ENCODE measurements at places on chromosomes 11 and 22.
A peak's percentile ranks its signal among the peaks of the same experiment; 100 is the strongest.

DNA sequence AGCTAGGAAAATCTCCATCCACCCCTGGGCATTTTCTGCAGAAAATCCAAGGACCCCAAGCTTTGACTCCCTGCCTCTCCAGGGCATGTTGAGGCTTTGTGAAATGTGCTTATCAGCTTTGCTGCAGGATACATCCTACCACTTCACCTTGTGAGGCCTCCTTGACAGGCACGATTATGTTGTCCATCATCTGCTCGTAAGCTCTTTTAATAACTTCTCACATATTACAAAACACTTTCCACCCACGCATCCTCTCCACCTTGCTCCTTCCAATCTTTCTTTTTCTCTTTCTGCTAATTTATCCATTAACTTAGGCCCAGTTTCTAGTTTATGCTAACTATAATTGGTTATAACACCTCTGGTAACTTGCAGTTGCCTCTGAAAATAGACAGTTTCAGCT, 147.0 kb upstream of the MTNR1B start:
- DNase-seq = no peak

- no peak for DNase-seq
These were observed 434.7 kb downstream of the TBC1D22A start for GRCh38 chr22:47196881-47197772.

- no peak for DNase-seq
These were observed 42.0 kb downstream of the MS4A2 start for GRCh38 chr11:60130496-60130895.

DNA sequence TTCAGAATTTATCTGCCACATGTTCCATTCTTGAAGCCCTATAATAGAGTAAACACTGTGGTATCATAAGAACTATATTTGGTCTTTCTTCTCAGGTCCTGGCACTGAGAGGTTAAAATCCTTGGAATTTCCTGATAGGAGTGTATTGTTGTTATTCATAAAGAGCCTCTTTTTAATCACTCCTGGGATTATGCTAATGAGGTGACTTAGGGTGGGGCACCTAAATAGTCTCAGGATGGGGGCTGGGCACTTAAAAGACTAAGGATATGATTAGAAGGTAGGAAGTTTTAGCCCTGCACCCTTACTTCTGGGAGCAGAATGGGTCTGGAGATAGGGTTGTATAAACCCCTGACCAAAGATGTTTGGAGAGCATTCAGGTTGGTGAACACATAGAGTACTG, 755.2 kb upstream of the TENM4 start:
- DNase-seq = no peak

DNA sequence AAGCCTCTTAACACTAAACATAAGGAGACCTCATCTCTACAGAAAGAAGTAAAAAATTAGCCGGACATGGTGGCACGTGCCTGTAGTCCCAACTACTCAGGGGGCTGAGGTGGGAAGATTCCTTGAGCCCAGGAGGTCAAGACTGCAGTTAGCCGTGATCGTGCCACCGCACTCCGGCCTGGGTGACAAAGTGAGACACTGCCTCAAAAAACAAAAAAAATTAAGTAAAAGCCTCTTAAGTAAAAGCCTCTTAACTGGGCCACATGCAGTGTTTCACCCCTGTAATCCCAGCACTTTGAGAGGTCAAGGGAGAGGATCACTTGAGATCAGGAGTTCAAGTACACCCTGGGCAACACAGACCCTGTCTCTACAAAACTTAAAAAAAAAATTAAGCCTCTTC, 25.7 kb downstream of the CELF1 start:
- DNase-seq = no peak

DNA sequence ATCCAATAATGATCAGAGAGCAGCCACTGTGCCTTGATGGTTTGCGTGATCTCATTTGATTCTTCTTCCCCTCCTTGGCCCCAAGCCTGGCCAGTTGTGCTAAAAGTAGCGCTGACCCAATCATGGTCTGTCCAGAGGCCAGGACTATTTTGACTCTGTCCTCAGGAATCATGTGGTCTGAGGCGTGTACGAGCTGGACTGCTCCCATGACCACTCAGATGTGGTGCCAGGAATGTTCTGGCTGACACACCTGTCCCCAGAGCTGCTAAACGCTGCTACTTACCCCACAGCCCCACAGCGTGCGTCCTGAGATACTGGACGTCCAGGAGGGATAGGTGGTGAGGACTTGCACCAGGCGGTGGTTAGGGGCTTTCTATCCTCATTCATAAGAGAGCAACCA, 70.5 kb downstream of the FEZ1 start:
- no peak for DNase-seq

GRCh38 chr22:29049655-29050263, 11.9 kb downstream of the C22orf31 start:
- no peak for DNase-seq

- no peak for DNase-seq
These were observed 4.2 kb downstream of the LGR4 start for GRCh38 chr11:27468209-27468994.

DNA sequence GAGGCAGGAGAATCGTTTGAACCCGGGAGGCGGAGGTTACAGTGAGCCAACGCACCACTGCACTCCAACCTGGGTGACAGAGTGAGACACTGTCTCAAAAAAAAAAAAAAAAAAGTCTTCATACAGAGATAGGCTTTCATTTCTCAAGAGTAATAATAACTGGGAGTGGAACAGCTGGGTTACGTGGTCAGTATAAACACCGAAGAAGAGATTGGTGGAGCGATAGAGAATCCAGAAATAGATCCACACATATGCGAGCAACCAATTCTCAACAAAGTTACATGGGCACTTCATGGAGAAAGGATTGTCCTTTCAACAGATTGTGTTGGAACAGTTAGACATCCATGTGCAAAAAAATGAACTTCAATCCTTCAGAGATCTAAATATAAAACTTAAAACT, 24.6 kb downstream of the ZBED4 start:
- DNase-seq = no peak

DNA sequence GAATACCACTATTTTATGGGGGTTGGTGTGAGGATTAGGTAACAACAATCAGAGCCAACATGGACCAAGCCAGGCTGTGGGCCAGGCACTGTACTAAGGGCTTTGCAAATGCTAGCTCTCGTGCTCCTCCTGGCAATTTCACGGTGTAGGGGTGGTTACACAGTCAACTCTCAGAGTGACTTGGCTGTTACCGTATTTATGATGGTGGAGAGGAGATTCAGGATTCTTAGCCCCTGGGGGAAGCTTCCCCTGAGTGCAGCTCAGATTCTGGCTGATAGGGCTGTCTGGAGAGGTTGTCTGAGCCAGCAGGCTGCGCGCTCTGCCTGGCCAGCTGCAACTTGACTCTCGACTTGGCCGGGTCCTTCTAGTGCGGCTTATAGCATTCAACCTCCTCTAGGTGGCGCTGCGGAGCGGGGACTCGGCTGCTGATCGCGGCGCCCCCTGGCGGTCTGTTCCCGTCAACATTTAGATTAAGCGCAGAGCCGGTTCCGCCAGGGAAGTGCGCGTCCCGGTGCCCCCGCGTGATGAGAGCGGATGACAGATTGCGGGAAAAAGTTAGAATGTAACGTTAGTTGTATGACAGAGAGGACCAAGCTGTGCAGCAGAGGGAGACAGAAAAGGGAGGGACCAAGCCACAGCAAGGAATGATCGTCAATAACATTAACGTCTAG, 4.5 kb upstream of the NCF4 start:
- peak; percentile 100 for DNase-seq

DNA sequence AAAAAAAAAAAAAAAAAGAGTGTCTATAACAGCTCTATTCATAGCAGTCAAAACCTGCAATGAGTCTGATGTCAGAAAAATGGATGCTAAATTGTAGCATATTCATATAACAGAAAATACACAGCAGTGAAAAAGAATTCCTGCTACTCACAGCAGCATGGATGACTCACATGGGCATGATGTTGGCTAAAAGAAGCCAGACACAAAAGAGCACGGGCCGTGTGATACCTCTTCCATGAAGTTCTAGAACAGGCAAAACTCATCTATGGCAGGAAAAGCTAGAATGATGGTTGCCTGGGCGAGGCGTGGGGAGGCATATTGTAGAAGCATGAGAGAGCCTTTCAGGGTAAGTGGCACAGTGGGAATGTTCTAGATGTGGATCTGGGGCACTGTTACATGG, 18.9 kb downstream of the PLAAT3 start:
- no peak for DNase-seq

DNA sequence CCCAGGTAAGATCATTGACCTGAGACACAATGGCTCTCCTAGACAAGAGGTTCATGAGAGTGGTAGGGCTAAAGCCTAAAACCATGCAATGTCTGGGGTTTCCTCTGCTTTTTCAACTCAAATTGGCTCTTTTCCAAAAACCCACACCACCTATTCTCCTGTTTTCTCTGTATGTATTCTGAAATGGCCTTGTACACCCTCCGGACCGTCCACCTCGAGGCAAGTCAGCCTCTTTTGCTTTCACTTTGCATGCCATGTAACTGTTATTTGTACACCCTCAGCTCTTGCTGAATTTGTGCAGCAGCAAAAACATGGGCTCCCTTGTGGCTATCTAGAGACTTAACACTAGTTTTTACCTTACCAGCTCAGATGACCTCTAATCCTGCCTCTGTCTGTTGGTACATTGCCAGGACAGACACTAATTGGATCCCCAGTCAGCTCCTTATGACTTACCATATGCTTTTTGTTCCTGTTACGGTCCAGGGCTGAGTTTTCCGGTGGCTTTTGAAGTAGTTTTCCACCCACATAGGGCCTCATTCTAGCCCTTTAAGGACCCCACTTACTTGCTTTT, 288.0 kb downstream of the SBF2 start:
- DNase-seq = no peak

DNA sequence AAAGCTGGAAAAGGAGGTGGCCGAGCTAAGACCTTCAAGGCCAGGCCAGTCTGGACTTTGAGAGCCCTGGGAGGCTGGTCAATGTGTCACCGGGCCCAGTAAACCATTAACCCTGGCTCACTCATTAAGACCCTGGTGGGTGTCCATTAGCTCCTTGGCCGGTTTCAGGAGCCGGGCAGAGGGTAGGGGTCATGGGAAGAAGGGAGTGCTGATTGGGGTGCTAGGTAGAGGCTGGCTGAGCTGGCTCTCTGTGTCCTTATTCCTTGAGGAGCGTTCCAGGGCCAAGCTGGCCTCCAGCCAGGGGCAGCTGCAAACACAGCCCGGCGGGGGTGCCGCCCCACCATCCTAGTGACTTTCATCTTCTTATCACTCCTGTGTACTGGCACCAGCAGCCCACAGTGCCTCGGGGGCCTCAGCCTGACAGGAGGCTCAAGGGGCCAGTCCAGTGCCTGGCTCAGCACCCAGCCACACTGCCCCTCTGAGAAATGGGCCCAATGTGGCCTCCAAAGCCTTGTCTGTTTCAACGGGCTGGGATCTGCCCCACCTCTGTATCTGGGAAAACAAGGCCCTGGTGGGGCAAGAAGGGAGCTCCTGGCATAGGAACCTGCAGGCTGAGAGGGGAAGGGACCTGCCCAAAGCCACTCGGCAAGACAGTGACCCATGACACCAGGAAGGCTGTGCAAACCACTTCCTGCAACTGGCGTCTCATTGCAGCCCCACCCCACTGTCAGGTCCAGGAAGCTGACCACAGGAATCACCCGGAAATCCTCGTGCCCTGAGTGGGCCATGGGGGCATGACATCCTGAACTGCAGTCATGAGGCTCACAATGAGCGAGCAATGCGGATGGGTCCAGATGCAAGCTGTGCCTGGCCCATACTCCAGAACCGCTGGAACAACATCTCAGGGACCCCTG, 15.1 kb upstream of the RGL4 start:
- DNase-seq = no peak

DNA sequence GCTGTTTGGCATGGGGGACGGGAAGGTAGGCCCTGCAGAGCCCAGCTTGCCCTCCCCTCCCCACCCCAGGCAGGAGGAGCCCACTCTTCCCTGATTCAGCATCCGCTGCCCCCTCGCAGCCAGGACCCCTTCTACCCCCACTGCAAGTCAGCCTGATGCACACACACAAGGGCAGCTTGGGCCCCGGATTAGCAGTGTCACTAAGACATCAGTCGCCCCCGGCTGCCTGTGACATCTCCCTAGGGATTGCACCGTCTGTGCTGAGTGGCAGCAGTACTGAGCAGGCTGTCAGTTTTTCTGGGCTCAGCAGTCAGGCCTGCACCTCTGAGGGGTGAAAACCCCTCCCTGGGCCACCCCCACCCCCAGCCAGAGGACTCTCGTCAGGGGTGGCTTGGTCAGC, 30.4 kb upstream of the SYT7 start:
- DNase-seq = no peak

DNA sequence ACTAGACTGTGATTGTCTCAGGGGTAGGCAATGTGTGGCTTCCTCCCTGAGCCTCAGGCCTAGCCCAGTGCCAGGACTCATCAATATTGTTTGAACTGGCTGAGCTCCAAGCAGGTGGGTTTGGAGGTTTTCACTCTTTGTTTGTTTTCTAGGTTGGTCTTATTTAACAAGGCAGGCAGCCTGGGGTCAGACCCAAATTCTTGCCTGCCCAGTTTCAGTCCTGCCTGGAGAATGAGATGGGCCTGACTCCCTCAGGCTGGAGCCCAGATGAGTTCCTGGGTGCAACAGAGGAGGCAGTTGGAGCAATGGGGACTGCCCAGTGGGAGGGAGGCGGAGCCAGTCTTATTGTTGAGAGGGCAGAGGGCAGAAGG, 28.3 kb upstream of the TP53I11 start:
- DNase-seq = no peak
